ENCODE measurements at places on chromosomes 5 and 9.
A peak's percentile ranks its signal among the peaks of the same experiment; 100 is the strongest.

DNA sequence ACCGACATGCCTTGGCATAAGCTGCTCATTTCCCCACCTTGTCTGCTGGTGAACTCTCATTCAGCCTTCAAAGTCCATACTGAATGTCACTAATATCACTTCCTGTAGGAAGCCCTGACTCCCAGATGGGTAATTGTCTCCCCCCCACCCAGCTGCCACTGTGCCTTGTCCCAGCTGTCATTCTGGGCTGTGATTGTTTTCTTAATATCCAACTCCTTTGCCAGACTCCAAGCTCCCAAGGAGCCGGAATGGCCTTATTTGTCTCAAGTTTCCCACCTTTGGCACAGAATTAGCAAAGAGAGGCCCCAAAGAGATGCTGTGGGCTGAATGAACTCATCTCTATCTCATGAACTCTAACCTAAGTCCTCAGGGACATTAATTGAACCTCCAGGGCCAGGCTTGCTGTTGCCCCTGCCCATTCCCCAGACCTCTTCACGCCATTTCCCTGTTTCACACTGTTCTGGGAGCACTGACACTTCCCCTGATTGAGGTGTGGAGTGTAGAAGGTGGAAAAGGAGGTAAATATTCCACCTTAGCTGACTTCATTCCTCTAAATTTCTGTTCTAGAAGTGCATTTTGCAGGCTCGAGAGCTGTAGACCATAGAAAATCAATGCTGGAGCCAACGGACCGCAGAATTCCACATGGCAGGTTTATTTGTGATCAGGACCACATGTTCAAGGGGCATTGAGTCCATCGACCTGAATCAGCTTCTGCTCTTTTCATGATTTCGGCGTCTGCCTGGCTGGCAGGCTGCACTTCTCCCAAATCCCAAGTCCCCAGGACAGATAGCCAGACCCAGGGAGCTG is 4.9 kb upstream of the SH3PXD2B start:
- DNase-seq: no peak

- no peak for DNase-seq
Measured at GRCh38 chr9:36499174-36499890, 73.4 kb upstream of the MELK start.

- no peak for DNase-seq
Measured at GRCh38 chr5:79702606-79703380, 13.2 kb downstream of the CMYA5 start.

DNA sequence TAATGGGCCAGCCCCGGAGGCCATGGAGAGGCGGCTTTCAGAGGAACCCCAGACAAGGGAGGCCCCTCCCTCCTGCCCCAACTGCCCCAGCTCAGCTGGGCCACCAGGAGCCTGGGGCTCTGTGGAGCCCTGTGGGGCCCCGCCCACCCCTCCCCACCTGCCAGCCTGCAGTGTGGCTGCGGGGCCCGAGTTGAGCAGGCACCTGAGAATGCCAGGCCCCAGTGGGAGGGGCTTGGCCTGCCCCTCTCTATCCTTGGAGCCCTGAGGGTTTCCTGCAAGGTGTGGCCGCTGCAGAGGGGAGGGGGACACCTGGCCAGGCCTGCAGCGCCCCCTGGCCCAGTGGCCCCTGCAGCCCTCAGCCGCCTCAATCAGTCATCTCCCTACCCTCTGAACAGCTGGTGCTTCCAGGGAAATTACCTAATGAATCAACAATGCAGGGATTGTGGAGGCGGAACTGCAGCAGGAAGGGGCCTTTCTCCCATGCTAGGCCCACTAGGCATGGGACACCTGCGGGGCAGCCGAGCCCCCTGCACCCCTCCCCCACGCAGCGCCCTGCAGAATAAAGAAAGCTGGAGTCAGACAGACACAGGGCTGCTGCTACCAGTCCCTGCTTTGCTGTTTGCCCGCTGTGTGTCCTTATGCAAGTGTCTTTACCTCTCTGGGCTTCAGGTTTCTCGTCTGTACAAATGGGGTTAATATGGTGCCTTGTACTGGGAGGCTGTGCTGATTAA is 48.0 kb downstream of the LMX1B start:
- no peak for DNase-seq

GRCh38 chr9:132632413-132633129 is 37.2 kb downstream of the DDX31 start:
- no peak for DNase-seq

- DNase-seq: no peak
Measured at GRCh38 chr5:175443514-175444059, 395 bp downstream of the DRD1 start.

DNA sequence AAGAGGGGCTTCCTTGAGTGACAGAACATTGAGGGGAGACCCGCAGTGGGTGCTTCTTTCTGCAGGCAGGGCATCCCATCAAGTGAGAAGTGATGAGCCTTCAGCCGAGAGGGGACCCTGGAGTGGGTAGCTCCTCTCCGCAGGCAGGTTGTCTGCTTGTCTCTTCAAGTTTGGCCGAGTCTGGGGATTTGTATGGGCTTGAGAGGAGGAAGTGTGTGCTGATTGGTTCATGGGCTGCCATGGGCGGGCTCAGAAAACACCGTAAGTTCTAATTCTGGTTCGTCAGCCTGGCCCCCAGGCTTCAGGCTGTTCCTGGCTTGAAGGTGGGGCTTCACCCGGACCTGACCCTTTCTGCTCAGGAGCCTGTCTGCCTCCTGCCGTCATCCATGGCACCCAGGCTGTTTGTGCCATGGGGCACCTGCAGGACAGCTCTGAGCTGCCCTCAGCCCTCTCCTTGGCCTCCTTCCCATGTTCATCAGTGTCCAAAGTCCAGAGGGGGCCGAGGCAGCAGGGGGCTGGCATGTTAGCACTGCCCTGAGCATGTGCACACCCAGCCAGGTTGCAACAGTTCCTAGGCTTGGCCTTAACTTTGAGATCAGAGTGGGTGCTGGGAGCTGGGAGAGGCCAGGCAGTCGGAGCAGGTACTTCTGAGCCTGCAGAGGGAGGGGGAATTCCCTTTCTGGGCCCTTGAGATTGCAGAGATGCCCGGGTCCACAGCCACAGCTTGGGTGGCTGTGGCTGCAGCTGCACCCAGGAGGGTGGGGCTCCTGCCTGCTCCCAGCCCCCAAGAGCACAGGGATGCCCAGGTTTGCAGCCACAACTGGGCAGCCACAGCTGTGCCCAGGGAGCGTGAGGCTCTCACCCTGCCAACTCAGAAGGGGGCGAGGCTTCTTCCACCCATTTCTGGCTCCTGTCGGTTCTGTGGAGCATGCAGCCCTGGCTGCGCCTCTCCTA is 13.5 kb upstream of the DHFR start:
- DNase-seq: no peak

DNA sequence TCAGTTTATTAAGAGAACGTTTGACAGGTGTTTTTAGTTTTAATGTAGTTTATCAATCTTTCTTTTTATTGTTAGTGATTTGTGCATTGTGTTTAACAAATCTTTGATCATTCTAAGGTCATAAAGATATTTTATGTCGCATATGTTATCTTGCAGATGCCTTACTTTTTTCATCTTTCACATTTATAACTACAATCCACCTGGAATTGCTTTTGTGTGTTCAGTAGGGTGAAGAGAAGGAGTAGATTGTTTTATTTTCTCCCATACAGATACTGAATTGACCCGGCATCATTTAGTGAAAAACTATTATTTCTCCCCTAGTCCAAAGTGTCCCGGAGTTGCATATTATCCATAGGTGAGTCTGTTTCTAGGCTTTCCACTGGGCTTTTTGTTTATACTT is 179.4 kb upstream of the RGMB start:
- no peak for DNase-seq

DNA sequence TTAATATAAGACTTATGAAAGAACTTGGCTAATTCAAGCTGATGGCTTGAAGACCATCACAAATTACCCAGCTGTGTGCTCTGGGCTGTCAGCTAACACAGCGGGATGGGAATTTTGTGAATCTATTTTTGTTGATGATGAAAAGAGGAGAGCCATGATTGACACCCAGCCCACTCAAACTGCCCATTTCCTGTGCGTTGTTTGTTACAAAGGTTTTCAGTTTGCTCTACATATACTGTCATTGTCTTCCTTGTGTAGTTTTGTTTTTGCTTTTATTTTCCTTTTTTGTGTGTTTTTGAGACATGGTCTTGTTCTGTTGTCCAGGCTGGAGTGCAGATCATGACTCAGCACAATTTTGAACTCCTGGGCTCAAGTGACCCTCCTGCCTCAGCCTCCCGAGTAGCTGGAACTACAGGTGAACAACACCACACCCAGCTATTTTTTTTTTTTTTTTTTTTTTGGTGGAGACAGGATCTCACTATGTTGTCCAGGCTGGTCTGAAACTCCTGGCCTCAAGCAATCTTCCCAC is 400.3 kb downstream of the ICE1 start:
- no peak for DNase-seq

DNA sequence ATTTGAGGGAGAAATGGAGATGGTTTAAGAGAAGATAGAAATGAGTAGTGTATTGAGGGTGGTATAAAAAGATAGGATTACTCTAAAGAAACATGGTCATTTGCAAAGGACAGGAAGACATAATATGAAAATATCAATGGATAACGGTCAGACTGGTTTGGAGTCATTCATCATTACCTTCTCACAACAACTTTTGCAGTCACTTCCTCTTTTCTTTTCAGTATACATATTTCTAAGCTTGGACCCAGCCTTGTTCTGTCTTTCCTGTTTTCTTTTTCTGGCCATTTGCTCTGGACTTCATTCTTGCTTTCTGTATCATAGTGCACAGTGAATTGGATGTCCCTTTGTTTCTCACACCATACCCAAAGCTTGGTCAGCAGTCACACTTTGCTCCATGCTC is 966.5 kb upstream of the TYRP1 start:
- no peak for DNase-seq

GRCh38 chr5:119327018-119327417 is 28.8 kb upstream of the TNFAIP8 start:
- DNase-seq: no peak

- no peak for DNase-seq
Measured at GRCh38 chr9:4927043-4927471, 58.0 kb upstream of the JAK2 start.

DNA sequence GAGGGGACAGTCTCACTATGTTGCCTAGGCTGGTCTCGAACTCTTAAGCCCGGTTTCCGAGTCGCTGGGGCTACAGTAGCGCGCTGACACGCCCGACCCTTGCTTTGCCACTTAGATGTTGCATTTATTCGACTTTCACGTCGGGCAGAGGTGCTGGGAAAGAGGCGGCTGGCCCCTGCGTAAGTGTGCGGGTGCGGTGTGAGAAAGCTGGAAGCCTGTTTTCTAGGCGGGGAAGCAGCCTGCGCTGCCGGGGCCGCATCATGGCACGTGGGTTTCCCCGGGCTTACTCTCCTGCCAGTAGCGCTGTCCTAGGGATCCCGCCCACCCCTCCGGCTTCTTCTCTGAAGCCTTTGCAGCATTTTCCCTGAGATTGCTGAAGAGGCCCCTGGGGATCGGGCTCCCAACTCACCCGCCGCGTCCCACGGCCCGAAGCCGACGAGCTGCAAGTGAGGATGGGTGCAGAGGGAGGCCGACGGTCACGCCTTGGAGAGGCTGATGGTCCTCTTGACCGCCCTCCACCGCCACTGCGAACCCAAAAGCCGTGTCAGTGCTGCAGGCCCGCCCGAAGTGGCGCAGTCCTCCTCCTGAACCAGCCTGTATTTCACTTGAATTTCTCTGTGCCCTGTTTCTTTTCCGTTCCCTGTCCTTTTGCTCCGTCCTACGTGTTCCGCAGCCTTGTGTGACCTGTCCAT is 5.8 kb upstream of the TRIM41 start:
- DNase-seq: peak; percentile 44

- DNase-seq: no peak
Measured at GRCh38 chr5:167716126-167716775, 575.2 kb upstream of the WWC1 start.

DNA sequence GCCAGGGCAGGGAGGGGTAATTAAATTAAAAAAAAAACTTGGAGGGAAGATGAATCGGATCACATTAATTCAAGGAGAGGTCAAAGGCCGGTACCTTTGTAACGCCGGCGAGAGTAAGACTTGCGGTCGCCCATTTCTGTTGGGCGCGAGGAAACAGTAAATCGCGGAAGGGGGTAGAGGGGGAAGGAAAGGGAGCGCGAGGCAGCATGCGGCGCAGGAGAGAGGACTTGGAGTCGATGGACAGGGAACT is 324 bp upstream of the RGMB start:
- DNase-seq: no peak

GRCh38 chr5:172117977-172118701 is 69.9 kb downstream of the STK10 start:
- no peak for DNase-seq

GRCh38 chr9:126773004-126773607 is 31.7 kb upstream of the ZBTB43 start:
- no peak for DNase-seq

DNA sequence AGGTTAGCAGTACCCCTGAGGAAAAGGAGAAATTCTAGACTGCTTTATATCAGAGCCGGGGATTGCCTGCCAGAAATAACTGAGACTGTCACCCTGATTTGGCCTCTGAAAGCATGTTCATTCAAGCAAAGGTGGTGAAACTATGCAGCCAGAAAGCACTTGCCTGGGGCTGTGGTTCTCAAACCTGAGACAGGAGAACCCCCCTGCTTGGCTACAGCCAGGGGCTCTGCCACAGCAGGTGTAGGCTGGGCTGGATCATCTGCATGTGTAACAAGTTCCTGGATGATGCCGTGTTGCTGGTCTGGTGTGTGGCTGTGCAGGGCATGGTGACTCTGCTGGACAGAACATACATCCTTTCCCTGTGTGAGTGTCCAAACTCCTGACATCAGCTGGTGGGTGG is 157.8 kb downstream of the NXNL2 start:
- no peak for DNase-seq

GRCh38 chr9:105712297-105712696 is 18.0 kb downstream of the TMEM38B start:
- no peak for DNase-seq

DNA sequence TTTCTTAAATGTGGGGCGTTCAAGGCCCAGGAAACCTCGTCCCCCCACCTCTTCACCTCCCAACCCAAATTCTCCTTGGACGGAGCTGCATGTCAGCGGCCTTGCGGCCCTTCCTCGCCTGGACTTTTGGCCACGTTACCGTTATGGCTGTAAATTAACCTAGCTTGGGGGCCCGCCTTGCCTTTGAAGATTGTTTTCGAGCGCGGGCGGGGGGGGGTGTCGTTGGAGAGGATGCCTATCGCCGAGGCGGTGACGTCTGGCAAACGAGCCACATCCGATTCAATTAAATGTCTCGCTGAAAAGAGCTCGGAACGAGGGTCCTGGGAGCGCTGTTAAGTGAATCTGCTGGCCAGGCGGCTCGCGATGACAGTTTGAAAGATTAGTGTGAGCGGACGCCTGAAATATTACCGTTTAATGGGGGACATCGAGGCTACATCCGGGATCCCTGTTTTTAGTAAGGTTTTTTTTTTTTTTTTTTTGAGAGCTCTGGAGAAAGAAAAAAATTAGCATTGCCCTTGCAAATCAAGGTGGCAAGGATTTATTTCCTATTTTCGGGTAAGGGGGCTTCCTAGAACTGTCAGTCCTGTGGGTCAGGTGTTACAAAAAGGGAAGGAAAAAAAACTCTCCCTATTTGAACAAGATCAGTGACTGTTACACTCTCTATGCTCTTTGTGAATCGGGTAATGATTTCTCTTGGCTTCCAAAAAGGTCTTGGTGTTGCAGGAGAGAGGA is 2.3 kb upstream of the NKX2-5 start:
- no peak for DNase-seq

- no peak for DNase-seq
Measured at GRCh38 chr5:84016085-84016484, 295.4 kb upstream of the HAPLN1 start.

GRCh38 chr5:84724181-84724580 is 339.5 kb upstream of the EDIL3 start:
- no peak for DNase-seq
